T1000 (cell line): ENCODE measurements at places on chromosomes 12 and 14.

DNA sequence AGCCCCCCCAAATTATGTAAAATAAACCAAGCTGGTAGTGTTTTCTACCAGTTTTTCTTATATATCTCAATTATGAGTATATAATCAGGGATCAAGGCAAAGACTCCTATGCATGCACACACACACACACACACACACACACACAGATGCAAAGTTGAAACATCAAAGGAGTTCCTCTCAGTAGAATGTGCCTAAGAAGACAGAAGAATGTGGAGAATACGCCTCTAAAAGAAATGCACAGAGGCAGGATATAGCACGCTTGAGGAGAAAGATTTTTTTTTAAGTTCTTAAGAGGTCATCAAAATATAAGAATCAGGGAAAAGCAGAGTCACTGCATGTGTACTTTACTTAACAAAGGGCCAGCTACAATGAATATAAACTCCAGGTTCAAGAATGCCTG lies 138.2 kb upstream of the CLEC14A start:
- no peak for DNase-seq

GRCh38 chr12:115849262-115849943 lies 428.1 kb downstream of the MED13L start:
- DNase-seq, result no peak

GRCh38 chr12:26976687-26977086 lies 37.5 kb downstream of the TM7SF3 start:
- no peak for DNase-seq

DNA sequence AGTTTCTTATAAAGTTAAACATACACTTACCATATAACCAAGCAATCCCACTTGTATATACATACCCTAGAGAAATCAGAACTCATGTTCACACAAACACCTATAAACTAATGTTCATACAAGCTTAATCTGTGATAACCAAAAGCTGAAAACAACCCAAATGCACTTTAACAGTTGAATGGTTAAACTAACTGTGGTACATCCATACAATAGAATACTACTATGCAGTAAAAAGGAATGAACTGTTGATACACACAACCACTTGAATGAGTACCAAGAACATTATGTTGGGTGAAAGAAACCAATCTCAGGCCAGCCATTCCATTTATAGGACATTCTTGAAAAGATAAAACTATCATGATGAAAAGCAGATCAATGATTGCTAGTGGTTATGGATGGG lies 427.6 kb downstream of the DPF3 start:
- DNase-seq, result no peak

GRCh38 chr14:21902561-21903181 lies 229.1 kb upstream of the OR4E1 start:
- no peak for DNase-seq

- DNase-seq, result no peak
Measured at GRCh38 chr14:46344327-46344937, 307.1 kb downstream of the RPL10L start.

DNA sequence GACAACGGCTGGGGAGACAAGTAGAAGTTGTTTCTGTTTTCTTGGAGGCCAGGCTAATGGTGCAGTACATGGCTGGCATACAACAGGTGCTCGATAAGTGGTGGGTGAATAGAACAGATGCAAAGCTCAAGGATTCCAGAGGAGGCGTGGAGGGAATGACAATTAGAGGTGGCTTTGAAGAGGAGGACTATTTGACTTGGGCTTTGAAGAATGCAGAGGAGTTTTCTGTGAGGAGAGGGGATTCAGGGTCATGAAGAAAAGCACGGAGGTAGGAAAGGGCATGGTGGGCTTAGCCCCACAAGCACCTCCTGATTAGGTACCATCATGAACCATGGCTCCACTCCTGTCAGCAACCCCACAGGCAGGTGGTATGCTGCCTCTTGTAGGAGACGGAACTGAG lies 142.3 kb downstream of the RBM19 start:
- no peak for DNase-seq

GRCh38 chr12:43285159-43285598 lies 266.8 kb downstream of the ADAMTS20 start:
- no peak for DNase-seq

DNA sequence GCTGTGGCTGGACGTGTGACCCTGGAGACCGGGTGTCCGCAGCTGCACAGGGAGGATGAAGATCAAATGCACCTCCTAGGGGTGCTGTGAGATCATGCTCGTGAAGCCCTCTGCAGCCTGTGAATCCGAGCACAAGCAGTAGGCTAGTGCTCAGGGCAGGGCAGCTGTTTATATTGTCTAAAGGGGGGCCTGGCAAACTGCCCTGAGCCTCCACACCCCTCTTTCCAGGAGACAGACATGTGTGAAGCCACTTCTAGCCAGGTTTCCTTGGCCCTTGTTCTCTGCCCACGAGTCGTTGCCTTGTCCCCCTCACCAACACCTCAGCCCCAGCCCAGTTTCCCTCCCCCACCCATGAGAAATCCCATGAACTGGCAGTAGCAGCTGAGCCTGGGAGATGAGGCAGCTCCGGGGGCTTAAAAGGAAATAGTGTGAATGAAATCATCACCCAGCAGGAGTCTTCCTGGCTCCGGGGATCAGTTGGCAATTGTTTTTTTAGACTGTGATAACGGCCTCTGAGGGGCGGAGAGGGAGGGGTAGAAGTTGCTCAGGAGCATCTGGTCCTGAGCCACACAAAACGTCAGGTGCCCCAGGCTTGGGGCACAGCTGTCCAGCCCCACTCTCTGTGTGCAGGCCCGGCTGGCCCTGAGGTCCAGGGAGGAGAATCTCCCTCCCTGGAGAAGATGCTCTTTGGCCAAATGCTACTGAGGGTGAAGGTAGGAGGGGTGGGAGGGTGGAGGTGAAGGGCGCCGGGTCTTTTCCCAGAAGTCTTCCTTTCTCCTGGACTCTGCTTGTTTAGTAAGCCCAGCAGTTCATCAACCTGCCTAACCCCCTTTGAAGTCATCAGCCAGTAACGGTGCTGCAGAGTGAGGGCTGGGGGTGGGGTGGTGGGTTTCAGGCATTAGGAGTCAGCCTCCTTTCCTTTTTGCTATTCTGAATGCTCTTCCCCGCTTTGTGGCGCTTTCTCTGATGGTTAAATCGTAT lies 4.0 kb downstream of the FGF6 start:
- no peak for DNase-seq

- DNase-seq, result peak; percentile 6
Measured at GRCh38 chr14:29028973-29029582, 262.5 kb downstream of the FOXG1 start.

GRCh38 chr12:19186722-19187661 lies 57.5 kb downstream of the PLEKHA5 start:
- no peak for DNase-seq

DNA sequence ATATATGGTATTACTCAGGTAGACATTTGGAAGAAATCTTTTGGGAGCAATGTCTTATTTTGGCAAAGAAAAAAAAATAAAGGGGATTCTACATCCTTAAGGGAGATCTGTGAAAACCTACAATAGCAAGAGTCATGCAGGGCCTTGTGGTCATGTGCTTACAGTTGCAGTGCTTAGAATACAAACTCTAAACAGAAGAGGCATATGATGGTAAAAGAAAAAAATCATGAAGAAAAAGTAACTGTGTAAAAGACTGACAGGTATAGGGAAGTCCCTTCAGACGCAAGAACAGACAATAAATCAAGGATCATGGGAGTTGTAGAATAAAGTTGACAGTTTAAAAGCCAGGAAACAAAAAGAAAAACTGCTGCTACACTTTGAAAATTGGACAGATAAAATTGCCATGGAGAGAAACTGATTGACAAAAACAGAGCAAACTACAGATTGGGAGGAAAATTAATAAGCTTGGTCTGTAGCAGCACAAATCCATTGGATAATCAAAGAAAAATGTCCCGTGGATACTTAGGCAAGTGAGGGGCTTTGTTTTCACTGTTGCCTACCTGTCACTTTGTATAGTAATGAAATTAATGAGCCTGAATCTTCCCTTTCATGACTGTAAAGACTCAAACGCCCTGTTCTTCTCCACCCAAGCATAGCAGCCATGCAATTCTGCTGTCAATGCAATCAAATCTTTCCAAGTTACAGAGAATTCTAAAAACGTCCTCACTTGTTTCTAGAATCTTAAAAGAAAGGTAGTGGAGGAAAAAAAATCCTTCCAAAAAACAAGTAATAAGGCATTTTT lies 402.0 kb downstream of the SYT1 start:
- DNase-seq, result no peak

GRCh38 chr14:56180754-56181542 lies 62.7 kb downstream of the PELI2 start:
- no peak for DNase-seq

- no peak for DNase-seq
Measured at GRCh38 chr12:88431246-88431645, 149.0 kb downstream of the KITLG start.

GRCh38 chr12:79407671-79408622 lies 282.8 kb downstream of the PAWR start:
- peak; percentile 42 for DNase-seq

DNA sequence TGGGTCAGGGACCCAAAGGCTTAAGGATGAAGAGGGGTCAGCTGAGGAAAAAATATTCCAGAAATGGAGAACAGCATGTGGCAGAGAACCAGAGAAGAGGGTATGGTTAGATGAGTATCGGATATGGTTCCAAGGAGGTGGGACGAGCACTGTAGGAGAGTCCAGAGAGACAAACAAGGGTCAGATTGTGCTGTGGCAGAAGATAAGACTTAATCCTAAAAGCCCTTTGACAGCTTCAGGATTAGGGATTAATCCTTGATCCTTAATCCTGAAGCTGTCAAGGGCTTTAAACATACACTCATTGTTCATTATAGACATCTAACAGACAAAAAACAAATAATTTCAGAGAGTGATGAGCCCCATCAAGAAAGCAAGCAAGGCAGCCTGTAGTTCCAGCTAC lies 124.0 kb downstream of the SPTSSA start:
- DNase-seq, result no peak

GRCh38 chr14:90692826-90693225 lies 123.4 kb downstream of the TTC7B start:
- no peak for DNase-seq

DNA sequence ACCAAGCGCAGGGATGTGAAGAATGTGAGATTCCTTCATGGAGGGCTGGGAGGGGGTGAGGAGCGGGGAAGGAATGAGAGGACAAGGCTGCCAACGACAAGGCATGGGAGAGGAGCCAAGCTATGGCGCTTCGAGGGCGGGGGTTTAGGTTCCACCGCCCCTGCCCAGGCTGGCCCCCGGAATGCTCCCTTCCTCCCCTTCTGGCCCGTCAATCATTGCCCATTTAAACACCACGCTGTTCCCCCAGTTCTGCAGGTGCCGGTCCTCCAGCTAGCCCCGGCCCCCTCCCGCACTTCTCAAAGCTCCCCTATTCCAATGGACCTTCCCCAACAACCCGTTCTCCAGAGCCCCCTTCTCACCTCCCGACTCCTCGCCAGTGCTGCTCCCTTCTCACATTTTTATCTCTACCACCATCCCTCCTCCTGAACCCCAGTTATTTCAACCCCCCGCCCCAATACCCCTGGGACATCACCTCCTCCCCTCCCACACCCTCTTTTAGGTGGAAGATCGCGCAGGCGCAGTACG lies 428 bp downstream of the RNF41 start:
- no peak for DNase-seq

DNA sequence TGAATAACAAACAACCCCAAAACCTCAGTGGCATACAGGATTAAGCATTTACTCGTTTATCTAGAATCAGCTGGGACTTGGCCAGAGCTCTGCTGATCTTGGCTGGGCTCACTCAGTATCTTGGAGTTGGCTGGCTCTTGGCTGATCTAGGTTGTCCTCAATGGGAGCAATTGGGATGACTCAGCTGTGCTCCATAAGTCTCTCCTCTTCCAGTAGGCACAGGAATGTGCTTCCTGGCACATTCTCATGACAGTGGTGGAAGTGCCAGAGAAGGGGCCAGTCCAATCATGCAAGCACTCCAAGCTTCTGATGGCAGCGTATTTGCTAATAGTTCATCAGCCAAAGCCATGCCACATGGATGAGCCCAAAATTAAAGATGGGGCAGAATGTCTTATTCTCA lies 41.7 kb upstream of the ANO4 start:
- DNase-seq, result no peak

DNA sequence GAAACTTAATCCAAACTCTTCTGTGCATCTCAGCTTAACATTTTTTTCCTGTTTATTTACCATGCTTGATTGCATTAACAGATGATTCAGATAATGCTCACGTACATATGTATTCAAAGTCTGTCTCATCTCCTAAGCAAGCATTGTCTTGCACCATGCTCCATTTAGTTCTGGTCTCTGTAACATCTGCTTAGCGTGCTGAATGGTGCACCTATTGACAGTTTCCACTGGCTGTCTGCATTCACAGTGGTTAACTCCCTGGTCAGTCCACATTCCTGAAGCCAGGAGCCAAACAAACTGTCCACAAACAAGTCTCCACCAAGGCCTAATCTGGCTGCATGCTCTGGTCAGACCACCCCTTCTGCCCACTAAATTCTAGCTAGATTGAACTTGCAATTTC lies 83.9 kb downstream of the KNTC1 start:
- DNase-seq, result no peak
